ENCODE measurements at places on chromosomes 4 and X. TPM values are rescaled to one million over a fixed set of nuclear protein-coding genes. Genes with fewer than 3 reads are reported as not detected.

DNA sequence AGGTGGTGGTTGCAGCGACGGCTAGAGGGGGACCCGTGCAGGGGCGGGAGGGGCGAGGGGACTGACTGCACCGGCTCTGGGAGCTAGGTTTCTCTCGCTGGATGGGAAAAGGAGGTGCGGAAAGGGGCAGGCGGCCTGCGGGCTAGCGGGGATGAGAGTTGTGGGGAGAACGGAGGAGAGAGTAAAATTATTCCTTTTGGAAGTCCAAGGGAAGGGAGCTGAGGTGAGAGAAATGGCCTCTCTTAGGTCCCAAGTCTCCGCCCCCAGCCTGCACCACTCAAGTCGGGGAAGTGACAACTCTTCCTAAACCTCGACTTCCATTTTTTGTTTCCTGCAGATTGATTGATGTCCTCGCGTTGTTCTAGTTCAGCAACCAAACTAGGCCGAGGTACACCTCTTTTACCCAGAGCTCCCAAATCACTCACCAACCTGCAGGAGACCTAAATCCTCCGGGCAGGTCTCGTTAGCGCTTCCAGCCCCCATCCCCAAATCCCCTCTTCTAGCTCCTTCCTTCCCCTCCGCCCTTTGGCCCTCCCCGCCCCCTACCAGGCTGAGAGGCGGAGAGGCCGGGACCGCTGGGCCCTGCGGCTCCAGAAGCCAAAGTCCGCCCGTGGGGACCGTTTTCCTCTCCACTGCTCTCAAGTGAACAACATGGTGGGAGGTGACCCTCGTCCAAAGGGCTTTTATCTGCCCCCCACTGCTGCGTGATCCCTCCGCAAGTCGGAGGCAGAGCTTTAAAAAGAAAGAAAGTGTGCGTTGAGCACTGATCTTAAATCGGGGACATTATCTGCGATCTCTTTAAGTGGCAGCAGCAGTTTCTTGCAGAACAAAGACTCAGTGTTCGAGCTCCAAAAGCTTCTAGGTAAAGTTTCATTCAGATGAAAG is 7.3 kb downstream of the PITX2 start:
- no peak for DNase-seq

GRCh38 chrX:44156726-44157125 is 183.5 kb upstream of the NDP start:
- DNase-seq = no peak

DNA sequence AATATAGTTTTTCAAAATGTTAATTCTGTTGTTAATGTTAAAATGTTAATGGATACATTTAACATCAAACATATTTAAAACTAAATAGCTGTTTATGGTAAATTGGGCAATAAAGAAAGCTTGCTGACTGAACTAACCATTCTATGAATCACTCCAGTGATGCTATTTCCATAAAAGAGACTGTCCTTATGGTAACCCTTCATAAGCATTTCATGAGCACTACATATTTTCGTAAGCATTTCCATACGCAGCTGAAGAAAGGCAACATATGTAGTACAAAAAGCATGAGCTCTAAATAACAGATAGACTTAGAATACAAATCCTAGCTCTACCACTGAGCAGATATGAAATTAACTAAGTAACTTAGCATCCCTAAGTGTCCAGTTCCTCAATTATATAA is 188.9 kb downstream of the COL25A1 start:
- no peak for DNase-seq

GRCh38 chrX:107842715-107843400 is 17.2 kb downstream of the MID2 start:
- DNase-seq = no peak

GRCh38 chr4:22237155-22237751 is 278.6 kb downstream of the ADGRA3 start:
- DNase-seq = peak; percentile 17

- DNase-seq = no peak
Observed at GRCh38 chr4:37461801-37462200, 217.3 kb downstream of the NWD2 start.

GRCh38 chr4:134132086-134132783 is 69.4 kb downstream of the PABPC4L start:
- DNase-seq = no peak

DNA sequence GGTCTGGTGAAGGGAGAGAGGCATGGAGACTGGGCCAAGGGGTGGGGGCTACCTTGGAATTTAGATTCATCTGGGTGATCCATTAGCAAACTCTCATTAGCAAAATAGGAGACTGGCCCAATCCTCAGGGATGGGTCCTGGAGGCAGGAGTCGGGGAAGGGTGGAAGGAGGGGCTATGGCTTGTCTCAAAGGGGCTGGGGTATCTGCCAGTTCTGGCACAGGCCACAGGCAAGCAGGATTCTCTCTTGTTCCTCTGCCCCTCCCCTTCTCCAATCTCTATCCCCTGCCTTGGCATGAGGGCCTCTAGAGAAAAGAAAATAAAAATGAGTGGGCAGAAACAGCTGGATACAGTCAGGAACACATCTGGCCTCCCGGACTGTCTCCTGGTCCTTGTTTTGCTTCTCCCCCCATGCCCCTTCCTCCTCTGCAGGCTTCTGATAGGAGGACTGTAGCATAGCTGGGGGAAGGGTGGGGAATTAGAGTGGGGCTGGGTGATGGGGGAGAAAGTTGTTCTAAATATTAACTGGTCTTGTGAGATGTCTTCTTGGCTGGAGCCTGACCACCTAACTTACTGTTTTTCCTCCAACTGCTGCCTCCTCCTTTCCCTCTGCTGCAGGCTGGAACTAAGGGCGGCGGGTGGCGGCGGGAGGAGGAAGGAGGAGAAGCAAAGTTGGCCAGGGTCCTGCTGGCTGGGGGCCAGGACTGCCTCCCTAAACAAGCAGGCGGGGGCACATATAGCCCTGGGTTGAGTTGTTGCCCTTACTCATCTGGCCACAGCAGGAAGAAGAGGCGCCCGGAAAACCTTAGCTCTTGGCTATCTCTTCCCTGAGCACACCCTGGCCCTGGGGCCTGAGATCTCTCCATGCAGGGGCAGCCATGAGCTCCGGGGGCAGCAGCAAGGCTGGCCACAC is 53.3 kb upstream of the LAS1L start:
- peak; percentile 90 for DNase-seq

DNA sequence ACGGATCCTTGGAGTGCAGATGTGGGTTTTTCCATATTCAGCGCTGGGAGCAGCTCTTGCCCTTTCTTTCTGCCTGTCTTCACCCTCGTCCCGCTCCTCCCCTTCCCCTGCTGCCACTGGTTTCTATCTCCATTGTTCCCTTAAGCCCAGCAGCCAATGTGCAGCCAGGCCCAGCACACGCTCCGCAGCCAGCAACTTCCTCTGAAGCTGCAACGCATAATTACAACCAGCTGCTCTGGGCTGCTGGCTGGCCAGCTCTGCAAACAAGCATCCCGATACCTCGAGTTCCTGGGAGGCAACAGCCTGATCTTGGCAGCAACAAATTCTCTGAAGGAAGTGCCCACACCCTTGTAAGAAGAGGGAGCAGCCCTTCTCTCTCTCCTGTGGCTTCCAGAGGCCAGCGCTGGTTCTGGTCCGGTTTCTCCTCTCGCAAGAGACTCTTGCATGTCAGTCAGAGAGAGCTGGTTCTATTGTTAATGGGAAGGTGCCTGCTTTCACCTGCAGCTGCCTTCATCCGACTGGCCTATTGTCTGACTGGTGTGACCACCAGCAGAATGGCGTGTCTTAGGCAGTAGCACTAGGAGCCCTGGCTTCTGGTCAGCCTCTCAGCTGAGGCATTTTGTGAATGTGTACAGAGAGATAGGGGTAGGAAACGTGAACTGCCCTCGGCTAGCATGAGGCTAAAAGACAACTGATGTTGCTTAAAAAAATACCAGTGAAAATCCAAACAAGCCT is 83.8 kb upstream of the MAML3 start:
- DNase-seq = peak; percentile 84

DNA sequence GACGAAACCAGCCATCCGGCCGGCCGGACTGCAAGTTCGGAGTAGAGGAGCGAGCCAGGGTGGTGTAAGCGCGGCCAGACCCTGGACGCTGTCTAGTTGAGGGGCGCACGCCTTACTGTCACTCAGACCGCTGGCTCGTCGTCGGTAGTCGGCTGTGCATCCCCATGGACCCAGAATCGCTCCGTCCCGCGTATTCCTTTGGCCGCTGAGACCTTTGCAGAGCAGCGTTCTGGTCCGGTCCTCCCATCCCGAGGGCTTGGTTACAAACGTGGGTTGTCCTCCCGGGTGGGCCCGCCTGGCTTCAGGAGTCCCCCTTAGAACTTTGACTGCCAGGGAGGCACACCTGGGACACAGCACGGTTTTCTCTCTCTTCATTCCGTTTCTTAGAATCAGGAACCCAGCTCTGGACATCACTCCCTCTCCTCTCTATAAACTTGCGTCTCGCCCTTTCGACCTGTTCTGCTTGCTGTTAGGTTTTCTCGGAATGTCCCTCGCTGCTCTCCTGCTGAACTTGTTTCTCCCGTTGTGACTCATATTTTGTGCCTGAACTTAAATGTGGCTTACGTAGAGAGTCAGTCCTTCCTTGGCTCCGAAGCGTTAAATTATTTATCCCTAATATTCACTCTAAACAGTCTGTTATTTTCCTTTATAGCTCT is 672 bp downstream of the PGM2 start:
- DNase-seq = no peak

DNA sequence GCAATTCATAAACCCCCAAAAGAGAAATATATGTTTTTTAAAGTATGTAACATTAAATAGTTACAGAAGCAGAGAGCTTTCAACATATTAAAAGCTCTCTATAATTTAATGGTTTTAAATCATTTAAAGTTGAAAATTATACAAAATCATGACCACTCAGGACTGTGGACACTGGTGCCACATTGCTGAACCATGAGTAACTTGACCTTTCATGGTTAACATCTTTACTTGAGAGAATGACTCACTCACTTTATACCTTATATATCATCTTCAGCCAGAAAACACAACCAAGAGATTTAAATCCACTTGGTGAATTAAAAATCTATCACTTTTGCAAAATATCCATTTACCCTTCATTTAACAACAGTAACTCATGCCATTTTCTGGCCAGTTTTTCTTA is 584.3 kb upstream of the SMIM31 start:
- DNase-seq = peak; percentile 65

DNA sequence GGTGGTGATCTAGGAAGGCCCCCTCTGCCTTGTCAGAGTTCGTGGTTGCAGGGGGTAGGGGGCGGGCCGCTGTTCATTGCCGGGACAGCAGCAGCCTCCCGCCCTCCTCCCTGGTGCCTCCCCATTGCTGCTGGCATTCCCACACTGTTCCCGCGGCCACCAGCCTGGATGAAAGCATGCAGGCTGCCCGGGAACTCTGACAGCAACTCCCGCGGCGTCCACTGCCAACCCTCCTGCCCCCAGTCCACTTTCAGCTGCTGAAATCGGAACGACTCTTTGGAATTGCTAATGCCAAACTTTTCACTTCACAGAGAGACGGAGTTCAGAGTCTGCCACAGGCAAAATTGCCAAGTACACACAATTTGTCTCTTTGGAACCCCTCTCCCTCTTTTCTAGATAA is 121.9 kb downstream of the BEND2 start:
- DNase-seq = no peak

Gene SPANXD
- not detected for total RNA-seq

Gene GAGE1
- total RNA-seq = not detected

Gene FMR1NB
- total RNA-seq = not detected

Gene SLIT2
- total RNA-seq = 1.9 TPM

Gene AVPR2
- not detected for total RNA-seq

Gene TRO
- 3.7 TPM for total RNA-seq

Gene PDZD11
- total RNA-seq = 80.6 TPM
